ENCODE measurements at places on chromosomes 7 and 10. TPM values are rescaled to one million over a fixed set of nuclear protein-coding genes. Genes with fewer than 3 reads are reported as not detected.

Gene GBX1
- polyA plus RNA-seq: 0.42 TPM

Gene FAM180A
- polyA plus RNA-seq: not detected

GRCh38 chr10:21528236-21529031 lies 3.0 kb upstream of the SKIDA1 start:
- no peak for DNase-seq
- H3K4me1 ChIP-seq: peaks cover 40% of the 10 kb centered on the region
- H3K27ac ChIP-seq: peak overlapping the region; percentile 95
- H3K4me3 ChIP-seq: peak overlapping the region; percentile 63

DNA sequence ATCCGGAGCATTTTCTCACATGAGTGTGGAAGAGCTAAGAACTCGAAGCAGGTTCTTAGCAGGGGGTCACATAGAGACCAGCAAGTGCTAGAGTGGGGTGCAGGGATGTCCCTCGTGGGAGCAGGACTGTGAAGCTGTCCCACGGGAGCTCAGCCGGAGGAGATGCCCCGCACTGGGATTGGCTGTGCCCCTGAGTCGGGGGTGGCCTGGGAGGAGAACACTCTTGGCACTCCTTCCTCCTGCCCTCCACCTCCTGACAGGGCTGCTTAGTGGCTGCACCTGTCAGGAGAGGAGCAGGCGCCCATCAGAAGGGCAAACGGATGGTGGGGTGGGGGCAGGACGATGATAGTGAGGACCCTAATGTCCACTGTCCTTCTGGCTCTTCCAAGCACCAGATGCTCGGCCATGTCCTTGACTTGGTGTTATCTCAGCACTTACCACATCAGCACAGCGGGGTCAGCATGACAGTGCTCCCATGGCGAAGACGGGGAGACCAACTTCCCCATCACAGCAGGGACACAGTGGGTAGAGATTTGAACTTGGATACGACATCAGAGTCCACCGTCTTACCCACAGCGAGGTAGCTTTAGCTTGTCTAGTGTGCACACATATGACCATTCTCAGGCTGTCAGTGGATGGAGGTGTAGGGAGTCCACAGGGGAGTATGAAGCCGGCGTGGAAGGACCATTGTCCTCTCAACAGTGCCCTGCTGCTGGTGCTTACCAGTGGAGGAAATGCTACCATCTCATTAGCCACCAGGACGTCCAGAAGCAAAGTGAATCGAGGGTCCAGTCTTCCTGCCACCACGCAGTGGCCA lies 142.5 kb upstream of the SHH start:
- no peak overlapping the region for H3K4me3 ChIP-seq
- H3K27me3 ChIP-seq: no peaks in the 10 kb centered on the region
- no peak for DNase-seq
- no peak overlapping the region for H3K27ac ChIP-seq
- H3K4me1 ChIP-seq: no peaks in the 10 kb centered on the region

DNA sequence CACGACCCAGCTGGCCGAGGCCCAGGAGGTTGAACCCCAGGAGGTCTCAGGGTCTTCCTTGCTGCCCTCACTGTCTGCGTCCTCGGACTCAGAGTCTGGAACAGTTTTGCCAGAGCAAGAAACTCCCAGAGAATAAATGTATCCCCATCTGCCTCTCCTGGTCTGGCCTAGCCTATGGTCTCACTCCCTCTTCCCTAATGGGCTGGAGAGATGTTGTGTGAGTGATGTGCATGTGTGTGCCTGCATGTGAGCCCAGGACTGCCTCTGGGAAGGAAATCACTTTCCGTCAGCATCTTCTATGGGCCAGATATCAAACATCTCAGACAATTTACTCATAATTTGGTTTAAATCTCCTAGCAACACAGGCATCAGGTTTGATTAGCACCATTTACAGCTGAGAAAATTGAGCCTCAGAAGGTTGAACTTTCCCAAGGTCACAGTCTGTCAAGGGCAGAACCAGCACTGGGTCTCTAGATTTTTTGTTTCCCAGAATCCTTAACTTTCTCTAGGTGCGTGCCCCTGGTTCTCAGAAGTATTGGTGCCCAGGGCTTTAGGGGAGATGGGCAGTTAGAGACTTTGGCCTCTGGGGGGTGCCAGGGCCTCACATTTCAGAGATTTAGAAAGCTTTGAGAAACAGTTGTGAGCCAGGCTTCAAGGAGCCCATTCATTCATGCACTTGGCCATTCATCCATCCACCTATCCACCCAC lies 4.9 kb downstream of the TMEM270 start:
- DNase-seq: no peak
- no peaks in the 10 kb centered on the region for H3K27me3 ChIP-seq
- H3K4me1 ChIP-seq: peaks cover 20% of the 10 kb centered on the region

GRCh38 chr7:41705109-41705901 lies 2.4 kb upstream of the INHBA start:
- peak overlapping the region; percentile 67 for H3K27ac ChIP-seq
- no peaks in the 10 kb centered on the region for H3K4me1 ChIP-seq
- DNase-seq: peak; percentile 93
- H3K4me3 ChIP-seq: peak overlapping the region; percentile 41
- peaks cover 21% of the 10 kb centered on the region for H3K27me3 ChIP-seq
- no peaks in the 10 kb centered on the region for H3K36me3 ChIP-seq
